Left ventricle myocardium superior (tissue), 1 donor: ENCODE measurements at places on chromosomes 3 and 15. TPM values are rescaled to one million over a fixed set of nuclear protein-coding genes. Genes with fewer than 3 reads are reported as not detected.

The CD86 gene
- total RNA-seq = 4.4 TPM

GRCh38 chr3:143207338-143207961 lies 87.9 kb downstream of the CHST2 start:
- no peak for DNase-seq

DNA sequence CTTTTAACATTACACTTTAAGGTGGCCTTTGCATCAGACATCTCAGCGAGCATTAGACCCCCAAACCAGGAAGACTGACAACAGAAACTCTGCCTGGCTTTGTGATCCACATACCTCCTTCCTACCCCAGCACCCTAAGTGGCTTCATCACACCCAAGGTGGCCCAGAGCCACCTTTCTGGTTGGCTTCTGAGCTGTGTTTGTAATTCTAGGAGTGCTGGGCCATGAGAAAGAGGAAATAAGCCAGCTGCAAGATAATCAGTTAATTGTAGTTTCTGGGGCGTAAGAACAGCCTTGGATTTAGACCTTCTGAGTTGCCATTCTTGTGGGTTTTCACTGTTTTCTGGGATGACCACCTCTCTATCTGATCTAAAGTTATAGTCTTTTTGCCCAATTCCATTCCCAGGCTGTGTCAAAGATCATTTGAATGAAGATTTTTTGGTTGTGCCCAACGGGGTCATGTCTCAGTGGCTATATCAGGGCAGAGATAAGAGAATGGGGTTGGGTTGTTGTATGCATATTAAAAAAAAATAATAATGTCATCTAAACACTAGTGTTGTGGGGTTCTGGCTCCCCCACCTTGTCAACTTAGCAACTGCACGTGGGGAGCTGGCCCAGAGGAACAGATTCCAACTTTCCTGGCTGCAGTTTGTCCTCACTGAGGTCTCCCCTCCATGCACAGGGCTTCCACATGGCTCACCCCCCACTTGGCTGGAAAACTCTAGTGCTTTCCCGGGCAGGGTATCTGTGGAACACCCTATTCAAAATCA lies 234.8 kb upstream of the WNT5A start:
- DNase-seq = peak; percentile 29

GRCh38 chr3:10753964-10754363 lies 62.1 kb upstream of the SLC6A11 start:
- peak; percentile 75 for DNase-seq

DNA sequence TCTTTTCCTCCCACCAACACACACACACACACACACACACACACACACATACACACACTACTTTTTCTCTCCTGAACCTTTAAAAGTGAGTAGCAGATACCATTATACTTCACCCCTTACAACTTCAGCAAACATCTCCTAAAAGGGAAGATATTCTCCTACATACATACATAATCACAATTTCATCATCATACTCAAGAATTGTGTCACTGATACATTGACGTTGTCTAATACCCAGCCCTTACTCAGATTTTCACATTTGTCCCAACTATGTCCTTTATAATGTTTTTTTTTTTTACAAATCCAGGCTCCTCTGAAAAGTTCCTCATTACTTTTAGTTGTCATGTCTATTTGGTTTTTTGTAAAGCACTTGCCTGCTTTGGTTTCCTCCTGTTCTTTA lies 18.5 kb downstream of the ABHD6 start:
- DNase-seq = no peak

GRCh38 chr15:62324382-62324781 lies 159.3 kb upstream of the C2CD4B start:
- DNase-seq = no peak
